Neural crest cell (in vitro differentiated cells): ENCODE measurements at places on chromosomes 13 and 19.

- no peak for DNase-seq
These were observed 391.6 kb downstream of the PCDH20 start for GRCh38 chr13:61024046-61024445.

- DNase-seq = no peak
These were observed 484.5 kb downstream of the COG6 start for GRCh38 chr13:40139896-40140520.

DNA sequence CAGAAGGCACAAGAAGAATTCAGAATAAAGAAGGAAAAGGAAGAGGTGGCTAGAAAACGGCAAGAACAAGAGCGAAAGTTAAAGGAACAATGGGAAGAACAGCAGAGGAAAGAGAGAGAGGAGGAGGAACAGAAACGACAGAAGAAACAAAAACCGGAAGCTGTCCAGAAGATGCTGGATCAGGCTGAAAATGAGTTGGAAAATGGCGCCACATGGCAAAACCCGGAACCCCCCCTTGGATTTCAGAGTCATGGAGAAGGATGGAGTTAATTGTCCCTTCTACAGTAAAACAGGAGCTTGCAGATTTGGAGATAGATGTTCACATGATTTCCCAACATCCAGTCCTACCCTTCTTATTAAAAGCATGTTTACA, 6.7 kb downstream of the CD209 start:
- DNase-seq = no peak

GRCh38 chr13:111947876-111948275, 119.1 kb upstream of the SOX1 start:
- no peak for DNase-seq

GRCh38 chr19:33676999-33677665, 55.4 kb downstream of the CHST8 start:
- no peak for DNase-seq
